ENCODE measurements at places on chromosomes 2 and 18.

GRCh38 chr2:8850845-8851487, 13.6 kb upstream of the KIDINS220 start:
- DNase-seq, result no peak

DNA sequence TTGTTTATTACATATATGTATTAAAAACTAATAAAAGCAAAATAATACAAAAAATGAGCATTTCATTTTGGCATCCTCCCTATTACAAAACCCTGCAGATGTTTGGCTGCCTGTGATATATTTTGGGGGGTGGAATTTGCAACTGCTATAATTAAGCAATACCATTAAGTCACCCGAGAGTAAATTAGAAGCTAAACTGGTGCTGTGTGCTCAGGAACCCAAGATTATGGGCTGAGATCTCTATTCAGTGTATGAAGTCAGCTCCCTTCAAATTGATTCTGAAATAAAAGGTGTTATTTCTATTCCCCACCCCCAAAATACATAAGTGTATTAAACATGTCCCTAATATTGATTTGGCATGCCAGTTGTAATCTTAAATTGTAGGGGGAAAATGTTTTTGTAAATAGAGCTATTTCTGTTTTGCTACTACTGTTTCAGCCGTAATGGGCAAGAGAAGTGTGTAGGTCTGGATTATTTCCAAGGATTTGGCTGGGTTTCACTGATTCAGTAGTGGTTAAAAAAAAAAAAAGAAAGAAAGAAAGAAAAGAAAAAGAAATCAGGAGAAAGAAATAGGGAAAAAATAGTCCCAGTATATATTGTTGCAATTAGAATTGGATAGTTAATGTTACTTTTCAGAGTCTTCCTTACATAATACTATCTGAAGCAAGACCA, 110.9 kb downstream of the SS18 start:
- no peak for DNase-seq

- DNase-seq, result no peak
Observed at GRCh38 chr2:17010104-17010503, 344.5 kb upstream of the CYRIA start.

DNA sequence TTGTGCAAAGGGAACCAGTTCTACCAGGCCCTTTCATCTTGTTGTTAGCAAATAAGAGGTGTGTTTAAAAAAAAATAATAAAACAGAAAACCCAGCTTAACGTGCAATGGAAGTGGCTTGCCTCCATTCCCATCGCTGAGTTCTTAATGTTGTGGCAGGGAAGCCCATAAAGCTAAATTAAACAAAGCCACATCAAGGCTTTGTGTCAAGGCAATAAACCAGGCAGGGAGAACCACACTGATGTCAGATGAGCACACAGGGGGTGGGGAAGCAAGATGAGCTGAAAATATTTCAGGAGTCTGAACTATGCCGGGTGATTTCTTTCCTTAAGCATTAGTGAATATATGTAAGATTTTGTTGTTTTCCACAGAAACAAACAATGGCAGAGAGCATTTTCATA, 73.5 kb downstream of the PHLPP1 start:
- DNase-seq, result no peak

DNA sequence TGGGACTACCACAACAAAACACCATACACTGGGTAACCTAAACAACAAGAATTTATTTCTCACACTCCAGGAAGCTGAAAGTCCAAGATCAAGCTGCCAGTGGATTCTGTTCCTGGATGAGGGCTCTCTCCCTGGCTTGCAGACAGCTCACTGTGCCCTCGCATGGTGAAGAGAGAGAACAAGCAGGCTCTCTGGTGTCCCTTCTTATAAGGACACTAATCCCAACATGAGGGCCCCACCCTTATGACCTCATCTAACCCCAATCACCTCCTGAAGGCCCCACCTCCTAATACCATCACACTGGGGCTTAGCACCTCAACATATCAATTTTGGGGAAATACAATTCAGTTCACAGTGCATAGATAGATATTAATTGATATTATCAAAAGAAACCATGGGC, 83.5 kb downstream of the BIN1 start:
- no peak for DNase-seq

GRCh38 chr2:145743011-145743410, 1223.1 kb upstream of the ZEB2 start:
- DNase-seq, result no peak

- no peak for DNase-seq
Observed at GRCh38 chr2:173969886-173970285, 4.7 kb upstream of the SP3 start.

DNA sequence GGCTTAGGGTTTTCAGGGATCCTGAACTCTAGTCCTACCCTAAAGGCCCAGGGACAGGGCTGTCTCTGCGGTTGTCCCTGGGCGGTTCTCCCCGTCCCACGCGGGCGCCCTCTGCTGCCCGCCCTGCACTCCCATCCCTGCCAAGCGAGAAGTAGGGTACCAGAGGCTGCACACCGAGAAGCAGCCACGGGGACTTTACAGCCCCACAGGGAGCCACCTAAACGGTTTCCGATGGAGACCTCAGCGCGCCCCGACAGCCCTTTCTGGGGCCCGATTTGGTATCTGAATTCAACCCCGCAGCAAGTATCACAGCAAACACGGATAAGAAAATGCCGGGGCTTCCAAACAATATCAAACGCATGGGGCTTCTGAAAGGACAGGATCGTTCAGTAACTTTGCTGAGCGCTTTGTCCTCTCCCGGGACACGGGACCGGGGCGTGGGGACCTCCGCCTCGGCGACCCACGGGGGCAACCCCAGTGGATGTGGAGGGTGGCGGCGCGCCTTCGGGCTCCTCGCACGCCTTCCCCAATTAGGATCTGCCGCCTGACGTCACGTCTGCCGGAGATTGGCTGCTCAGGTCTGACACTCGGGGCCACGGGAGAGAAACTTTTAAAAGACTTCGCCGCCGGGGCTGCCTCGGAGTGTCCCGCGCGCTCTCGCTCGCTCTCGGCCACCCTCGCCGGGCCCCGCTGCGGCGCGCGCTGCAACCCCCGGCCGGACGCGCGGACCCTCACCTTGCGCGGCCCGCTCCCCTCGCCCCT, at the start of gene LTBP1:
Gene LTBP1, plus strand, starts transcription at position 640 of the 762 bp plus-strand sequence. CDS start 372 bp downstream, outside the sequence.
- peak; percentile 36 for DNase-seq

- no peak for DNase-seq
Observed at GRCh38 chr18:36327352-36328316, 30.1 kb downstream of the FHOD3 start.

DNA sequence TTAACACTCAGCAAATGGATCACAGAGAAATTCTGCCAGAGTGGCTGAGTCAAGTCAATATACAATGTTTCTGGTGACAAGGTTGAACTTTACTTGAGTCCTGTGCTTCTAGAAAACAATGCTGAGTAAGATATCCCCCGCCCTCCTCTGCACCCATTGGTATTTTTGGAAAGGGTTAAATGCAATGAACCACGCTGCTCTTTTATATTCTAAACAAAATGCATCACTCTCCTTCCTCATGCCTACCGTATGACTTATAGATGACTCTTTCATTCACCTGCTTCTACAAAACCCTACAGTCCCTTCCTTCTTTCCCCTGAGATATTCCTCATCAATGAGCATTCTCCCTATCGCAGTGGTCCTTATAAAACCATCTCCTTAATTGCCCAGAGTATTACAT, 168.8 kb downstream of the TXNL1 start:
- DNase-seq, result no peak

DNA sequence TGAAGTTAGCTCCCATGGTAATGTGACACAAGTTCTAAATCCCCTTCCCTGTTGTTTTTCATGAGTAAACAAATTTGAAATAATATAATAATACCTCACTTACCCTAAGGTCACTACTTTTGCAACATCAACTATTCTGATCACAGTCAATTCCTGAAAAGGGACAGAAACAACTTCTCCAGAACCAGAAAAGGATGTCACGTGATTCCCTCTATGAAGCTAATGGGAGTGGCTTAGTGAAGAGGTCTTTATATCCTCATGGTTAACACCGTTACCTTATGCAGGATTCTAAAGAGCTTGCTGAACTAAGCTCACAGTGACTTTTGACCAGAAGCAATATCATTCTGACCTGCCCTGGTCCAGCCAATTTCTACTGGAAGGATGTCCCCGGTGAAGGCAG, 51.6 kb downstream of the DOCK10 start:
- no peak for DNase-seq

DNA sequence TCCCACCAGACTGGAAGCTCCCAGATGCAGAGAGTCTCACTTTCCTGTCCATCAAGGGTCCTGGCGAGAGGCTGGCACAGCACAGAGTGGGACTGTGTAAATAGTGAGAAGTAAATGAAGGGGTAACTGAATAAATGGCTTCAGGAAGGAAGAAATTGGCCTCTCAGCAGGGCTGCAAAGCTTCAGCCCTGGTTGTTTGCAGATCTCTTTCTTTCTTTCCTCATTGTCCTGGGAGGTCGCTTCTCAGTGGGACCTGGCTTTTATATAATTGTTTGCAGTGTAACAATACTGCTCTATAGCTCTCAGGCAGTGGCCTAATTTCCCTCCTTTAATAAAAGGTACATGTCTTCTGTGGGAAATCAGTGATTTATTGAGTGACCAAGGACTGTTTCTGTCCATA, 74.9 kb upstream of the GPR45 start:
- no peak for DNase-seq

DNA sequence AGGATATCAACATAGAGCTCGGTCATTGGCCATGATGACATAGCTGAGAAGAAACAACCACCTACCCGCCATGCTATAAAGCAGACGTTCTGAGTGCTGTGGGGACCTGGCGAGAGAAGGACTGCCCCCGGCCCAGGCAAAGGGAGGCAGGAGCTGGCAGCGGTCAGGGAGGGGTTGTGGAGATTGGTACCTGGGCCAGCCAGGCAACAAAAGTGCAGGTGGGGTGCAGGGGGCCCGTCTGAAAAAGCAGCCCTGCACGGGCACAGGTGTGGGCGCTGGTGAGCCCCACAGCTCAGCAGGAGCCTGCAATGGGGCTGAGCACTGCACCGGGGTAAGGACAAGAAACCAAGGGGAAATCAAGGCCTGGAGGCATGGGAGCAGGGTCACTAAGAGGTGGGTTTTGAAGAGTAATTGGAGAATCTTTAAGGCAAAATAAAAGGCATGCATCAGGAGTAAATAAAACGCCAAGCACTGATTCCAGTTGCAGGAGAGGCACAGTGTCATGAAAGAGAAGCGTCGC, 464.0 kb downstream of the EIPR1 start:
- DNase-seq, result no peak

- DNase-seq, result no peak
Observed at GRCh38 chr2:129205766-129206165, 773.7 kb upstream of the RAB6C start.

GRCh38 chr18:28045880-28046279, 131.1 kb downstream of the CDH2 start:
- no peak for DNase-seq
